ENCODE measurements at places on chromosomes 6 and 20.

- peak; percentile 12 for DNase-seq
Observed at GRCh38 chr20:56004007-56004406, 1.3 kb downstream of the CBLN4 start.

GRCh38 chr6:56953597-56954402, 1.1 kb upstream of the BEND6 start:
- DNase-seq: peak; percentile 7

GRCh38 chr6:34150766-34151165, 4.9 kb upstream of the GRM4 start:
- no peak for DNase-seq

DNA sequence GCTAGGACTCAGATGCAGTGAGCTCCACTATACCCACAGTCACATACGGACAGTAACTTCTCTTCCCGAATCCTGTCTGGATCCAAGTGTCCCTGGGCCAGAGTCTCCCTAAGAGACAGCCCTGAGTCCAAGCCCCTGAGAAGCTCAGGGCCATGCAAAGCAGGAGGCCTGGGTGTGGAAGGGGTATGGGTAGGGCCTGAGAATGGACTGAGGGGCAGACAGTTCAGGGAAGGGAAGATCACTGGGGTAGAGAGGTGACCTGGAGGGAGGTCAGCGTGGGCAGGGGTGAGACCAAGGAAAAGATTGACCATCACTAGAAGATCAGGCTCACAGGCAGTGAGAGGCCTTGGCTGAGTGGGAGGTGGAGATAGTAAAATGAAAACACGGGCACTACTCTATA, 8.8 kb downstream of the RPS6KA2 start:
- no peak for DNase-seq

- DNase-seq: no peak
Observed at GRCh38 chr6:163818719-163819118, 404.2 kb downstream of the QKI start.

DNA sequence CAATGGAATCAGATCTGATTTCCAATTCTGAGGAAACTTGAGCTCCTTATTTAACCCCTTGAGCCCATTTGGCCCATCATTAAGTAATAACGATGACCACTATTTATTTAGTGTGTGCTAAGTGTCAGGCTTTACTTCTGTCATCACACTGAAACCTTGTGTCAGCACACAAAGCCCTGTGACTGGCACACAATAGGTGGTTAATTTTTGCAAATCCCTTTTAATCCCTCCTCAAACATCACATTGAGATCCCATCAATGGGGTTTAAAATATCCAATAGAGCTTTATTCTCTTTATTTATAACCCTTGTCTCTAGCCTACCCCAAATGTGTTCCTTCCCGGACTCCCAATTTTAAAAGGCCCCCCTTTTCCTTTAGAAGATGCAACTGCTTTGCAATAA, 656.8 kb upstream of the CHD6 start:
- no peak for DNase-seq

- no peak for DNase-seq
Observed at GRCh38 chr6:72365773-72366172, 256.1 kb upstream of the KCNQ5 start.

DNA sequence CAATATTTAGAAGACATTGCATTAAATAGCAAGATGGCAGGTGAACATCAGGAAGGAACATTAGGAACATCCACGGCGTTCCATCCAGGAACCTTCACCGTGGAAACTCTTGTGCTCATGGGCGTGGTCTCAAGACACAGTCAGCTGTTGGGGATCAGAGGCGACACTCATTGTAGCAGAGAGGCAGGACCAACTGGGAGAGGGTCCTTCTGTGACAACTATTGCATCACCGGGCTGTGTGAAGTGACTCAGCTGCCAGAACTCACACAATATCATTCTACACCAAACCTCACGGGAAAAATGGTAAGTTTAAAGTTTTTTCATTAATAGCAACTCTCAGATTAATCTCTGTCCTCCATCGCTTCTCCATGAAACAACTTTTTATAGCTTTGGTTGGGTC, 334.8 kb upstream of the SULF2 start:
- no peak for DNase-seq

- DNase-seq: no peak
Observed at GRCh38 chr6:43746613-43747102, 23.4 kb upstream of the VEGFA start.

- DNase-seq: no peak
Observed at GRCh38 chr20:50517817-50518154, 7.6 kb downstream of the PTPN1 start.

DNA sequence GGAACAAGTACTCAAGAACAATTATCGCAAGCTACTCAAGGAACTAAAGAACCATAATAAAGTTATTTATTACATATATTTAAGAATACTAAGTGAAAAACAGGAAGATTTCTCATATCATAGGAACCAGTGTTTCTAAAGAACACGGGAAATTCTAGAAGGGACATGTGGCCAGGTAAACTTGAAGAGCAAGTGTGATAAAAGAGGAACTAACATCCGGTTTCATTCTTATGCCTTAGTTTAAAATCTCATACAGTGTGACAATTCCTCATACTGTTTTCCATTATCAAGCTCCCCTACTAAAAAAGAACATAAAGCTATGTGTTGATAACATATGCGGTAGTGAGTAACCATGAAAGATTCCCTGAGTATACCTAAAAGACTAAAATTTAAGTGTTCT, 163.5 kb upstream of the SHLD1 start:
- no peak for DNase-seq

- no peak for DNase-seq
Observed at GRCh38 chr6:141957271-141957670, 175.5 kb upstream of the GJE1 start.

DNA sequence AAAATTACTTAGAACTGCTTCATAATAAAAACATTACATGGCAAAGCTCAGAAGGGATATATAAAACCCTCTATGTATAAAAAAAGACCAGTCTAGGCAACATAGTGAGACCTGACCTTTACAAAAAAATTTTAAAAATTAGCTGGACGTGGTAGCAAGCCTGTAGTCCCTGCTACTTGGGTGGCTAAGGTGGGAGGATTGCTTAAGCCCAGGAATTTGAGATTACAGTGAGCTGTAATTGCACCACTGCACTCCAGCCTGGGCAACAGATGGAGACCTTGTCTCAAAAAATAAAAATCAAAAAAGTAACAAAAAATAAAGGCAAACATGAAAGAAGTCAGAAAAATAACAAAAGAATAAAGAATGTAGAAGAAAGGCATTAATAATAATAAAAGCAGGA, 21.5 kb upstream of the TPD52L1 start:
- no peak for DNase-seq

DNA sequence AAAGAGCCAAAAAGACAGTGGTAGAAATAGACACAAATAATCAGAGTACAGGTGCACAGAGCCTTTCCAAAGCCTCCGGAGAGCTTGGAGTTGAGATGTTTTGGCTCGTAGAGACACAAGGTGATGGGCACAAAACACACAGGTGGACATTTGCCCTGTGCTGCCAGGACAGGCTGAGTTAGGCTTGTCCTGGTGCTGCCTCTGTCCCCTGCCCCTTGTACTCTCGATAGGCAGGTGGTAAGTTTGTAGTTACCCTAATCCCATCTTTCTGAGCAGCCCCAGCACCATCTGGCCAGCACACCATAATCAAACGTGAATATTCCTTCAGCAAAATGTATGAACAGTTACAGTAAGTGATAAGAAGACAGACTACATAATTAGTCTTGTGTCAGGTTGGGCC, 95.5 kb downstream of the FOXC1 start:
- DNase-seq: no peak

GRCh38 chr6:21085211-21085610, 508.3 kb upstream of the SOX4 start:
- DNase-seq: no peak

Measured in hepatocyte (in vitro differentiated cells).